ENCODE measurements at places on chromosomes 2 and 18. TPM values are rescaled to one million over a fixed set of nuclear protein-coding genes. Genes with fewer than 3 reads are reported as not detected.

OR6B2 gene
- not detected for total RNA-seq

GRCh38 chr2:50476174-50476573 lies 555.8 kb downstream of the NRXN1 start:
- no peaks in the 10 kb centered on the region for H3K4me1 ChIP-seq
- DNase-seq: peak; percentile 14
- no peaks in the 10 kb centered on the region for H3K36me3 ChIP-seq
- peaks cover 40% of the 10 kb centered on the region for H3K27me3 ChIP-seq
- H3K4me3 ChIP-seq: no peak overlapping the region
- H3K27ac ChIP-seq: no peak overlapping the region

CDCA7 gene
- total RNA-seq: 6.2 TPM

- no peaks in the 10 kb centered on the region for H3K4me1 ChIP-seq
- peaks cover 34% of the 10 kb centered on the region for H3K36me3 ChIP-seq
- H3K27ac ChIP-seq: no peak overlapping the region
- no peak overlapping the region for H3K4me3 ChIP-seq
Observed at GRCh38 chr2:176317623-176318065, 48.4 kb downstream of the MTX2 start.

DNA sequence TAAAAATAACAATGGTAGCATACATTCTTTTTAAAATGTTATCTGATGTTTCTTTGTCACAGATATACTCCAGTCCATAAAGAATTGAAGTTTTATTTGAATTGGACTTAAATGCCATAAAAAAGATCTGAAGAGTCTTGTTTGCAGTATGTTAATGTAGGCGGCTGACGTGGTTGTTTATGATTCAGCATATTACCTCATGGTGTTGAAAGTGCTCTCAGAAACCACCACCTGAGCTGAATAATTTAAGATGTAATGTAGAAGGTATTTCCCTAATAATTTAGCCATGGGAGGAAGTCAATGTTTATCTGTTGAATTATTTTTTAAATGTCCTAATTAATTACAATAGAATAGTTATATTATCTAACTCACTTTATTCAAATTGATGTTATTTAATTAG lies 58.6 kb upstream of the CHN1 start:
- H3K27me3 ChIP-seq: no peaks in the 10 kb centered on the region
- H3K4me3 ChIP-seq: no peak overlapping the region
- peak; percentile 18 for DNase-seq
- peaks cover 21% of the 10 kb centered on the region for H3K36me3 ChIP-seq

GRCh38 chr2:168751104-168751740 lies 51.2 kb upstream of the NOSTRIN start:
- H3K27ac ChIP-seq: no peak overlapping the region
- H3K4me1 ChIP-seq: no peaks in the 10 kb centered on the region
- H3K27me3 ChIP-seq: no peaks in the 10 kb centered on the region
- peaks cover 20% of the 10 kb centered on the region for H3K36me3 ChIP-seq
- no peak for DNase-seq

GRCh38 chr2:156147594-156148330 lies 184.8 kb downstream of the NR4A2 start:
- H3K27ac ChIP-seq: peak overlapping the region; percentile 28
- no peak overlapping the region for H3K4me3 ChIP-seq
- no peaks in the 10 kb centered on the region for H3K27me3 ChIP-seq
- peaks cover 5% of the 10 kb centered on the region for H3K4me1 ChIP-seq

IL1RL1 gene
- 25.6 TPM for total RNA-seq

DNA sequence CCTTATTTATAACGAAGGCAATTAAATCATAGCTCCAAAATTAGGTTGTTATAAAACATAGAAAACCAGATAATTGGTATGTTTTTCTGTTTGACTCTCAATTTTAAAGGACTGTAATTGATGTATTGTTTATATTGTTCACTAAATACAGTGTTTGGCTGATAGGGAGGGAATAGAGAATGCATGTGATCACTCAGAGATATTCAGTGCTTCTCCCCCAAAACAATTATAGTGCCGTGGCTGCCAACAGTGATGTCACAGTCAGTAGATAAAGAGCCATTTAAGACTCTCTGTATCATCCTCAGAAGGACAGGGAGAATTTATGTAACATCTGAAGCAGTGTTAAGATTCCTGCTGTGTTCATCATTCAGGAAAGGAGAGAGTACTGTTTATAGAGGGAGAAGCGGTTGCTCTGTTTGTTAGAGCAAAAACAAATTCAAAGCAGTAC lies 69.6 kb downstream of the PHLPP1 start:
- no peak for DNase-seq
- H3K36me3 ChIP-seq: no peaks in the 10 kb centered on the region
- H3K27ac ChIP-seq: peak overlapping the region; percentile 95
- no peak overlapping the region for H3K4me3 ChIP-seq
- H3K27me3 ChIP-seq: no peaks in the 10 kb centered on the region

NEUROD1 gene
- total RNA-seq: not detected

- H3K4me3 ChIP-seq: no peak overlapping the region
- H3K27ac ChIP-seq: peak overlapping the region; percentile 46
- DNase-seq: no peak
Observed at GRCh38 chr2:144595686-144596072, 75.8 kb upstream of the ZEB2 start.

GRCh38 chr2:174511580-174512260 lies 24.9 kb upstream of the GPR155 start:
- no peak overlapping the region for H3K4me3 ChIP-seq
- no peaks in the 10 kb centered on the region for H3K36me3 ChIP-seq
- H3K27me3 ChIP-seq: no peaks in the 10 kb centered on the region
- H3K27ac ChIP-seq: no peak overlapping the region
- no peaks in the 10 kb centered on the region for H3K4me1 ChIP-seq
- DNase-seq: no peak

DNA sequence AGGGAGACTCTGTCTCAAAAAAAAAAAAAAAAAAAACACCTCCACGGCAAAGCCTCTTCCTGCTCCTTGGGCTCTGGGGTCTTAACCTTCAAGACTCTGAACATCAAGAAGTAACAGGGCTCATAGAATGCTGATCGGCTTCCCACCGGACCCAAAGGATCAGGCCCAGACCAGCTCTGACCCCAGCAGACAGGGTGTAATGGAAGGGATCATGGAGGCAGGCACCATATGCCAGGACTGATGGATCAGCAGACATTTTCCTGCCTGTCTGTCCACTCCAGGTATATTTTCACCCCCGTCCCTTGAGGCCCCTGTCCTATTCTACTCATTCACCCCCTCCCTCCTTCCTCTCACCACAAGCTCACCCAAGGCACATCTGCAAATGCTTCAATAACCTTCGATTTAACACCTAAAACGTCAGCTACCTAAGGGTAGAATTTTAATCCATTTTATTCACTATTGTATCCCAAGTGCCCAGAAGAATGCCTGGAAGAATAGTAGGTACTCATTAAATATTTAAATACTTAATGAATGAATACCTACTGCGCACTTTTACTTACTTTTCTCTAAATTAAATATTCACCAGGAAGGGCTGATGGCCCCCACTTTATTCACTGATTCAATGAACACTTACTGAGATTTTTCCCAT lies 4.6 kb upstream of the SPEG start:
- no peak for DNase-seq
- no peaks in the 10 kb centered on the region for H3K4me1 ChIP-seq
- peaks cover 14% of the 10 kb centered on the region for H3K27me3 ChIP-seq
- H3K4me3 ChIP-seq: no peak overlapping the region
- no peak overlapping the region for H3K27ac ChIP-seq

DNA sequence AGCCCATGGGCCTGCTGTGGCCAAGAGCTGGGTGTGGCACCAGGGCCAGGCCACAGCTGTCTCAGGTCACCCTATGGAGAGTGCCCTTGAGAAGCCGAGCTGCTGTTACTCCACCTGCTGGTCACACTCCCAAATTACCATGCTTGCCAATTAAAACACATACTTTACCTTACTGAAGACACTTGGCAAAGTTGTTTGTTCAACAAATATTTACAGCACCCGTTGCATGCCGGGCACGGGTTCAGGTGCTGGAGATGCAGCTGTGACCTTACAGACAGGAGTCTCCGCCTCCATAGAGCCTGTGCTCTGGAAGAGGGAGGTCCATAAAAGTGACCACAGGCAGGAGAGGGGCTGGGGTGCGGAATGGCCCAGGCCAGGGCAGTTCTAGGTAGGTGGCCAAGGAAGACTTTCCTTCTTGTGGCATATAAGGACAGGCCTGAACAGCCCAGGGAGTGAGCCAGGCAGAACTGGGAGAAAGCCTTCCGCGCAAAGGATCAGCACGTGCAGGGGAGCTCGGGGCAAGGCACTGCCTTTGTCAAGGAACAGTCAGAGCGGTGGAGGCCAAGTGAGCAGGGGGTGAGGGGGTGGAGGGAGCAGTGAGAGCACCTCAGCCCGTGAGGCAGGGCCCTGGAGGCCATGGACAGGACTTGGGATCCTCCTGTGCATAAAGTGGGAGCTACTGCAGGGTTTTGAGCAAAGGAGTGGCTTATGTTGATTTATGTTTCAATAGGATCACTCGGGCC lies 23.6 kb upstream of the RBM44 start:
- no peaks in the 10 kb centered on the region for H3K4me1 ChIP-seq
- no peak overlapping the region for H3K4me3 ChIP-seq
- H3K36me3 ChIP-seq: peaks cover 78% of the 10 kb centered on the region
- no peaks in the 10 kb centered on the region for H3K27me3 ChIP-seq
- peak overlapping the region; percentile 62 for H3K27ac ChIP-seq
- peak; percentile 60 for DNase-seq

AQP12A gene
- total RNA-seq: not detected

CPS1 gene
- total RNA-seq: 18.4 TPM

SLC38A11 gene
- not detected for total RNA-seq

PROC gene
- not detected for total RNA-seq

- H3K27ac ChIP-seq: no peak overlapping the region
- no peak overlapping the region for H3K4me3 ChIP-seq
- no peaks in the 10 kb centered on the region for H3K27me3 ChIP-seq
Observed at GRCh38 chr18:38851526-38851925, 1285.9 kb upstream of the CELF4 start.

- peak overlapping the region; percentile 44 for H3K27ac ChIP-seq
- no peaks in the 10 kb centered on the region for H3K36me3 ChIP-seq
- H3K4me3 ChIP-seq: no peak overlapping the region
Observed at GRCh38 chr2:74915743-74916142, 42.7 kb upstream of the POLE4 start.

DNA sequence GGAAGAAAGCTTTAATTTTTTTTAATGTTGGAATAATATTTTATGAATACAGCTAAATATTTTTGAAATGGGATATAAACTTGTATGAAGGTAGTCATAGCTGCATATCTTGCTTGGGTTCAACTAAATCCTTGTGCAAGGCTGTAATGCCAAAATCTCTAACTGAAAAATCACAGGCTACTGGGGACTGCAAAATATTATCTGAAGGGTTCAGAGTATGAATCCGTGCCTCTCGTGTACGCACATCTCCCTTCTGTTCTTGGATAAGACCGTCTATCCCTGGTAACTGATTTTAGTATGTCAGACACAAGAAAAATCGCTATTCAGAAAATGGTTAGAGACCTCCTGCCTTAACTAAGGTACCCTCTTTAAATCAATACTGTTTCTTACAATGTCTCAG lies 71.8 kb downstream of the ACVR1 start:
- H3K27me3 ChIP-seq: no peaks in the 10 kb centered on the region
- no peak overlapping the region for H3K27ac ChIP-seq
- H3K4me3 ChIP-seq: no peak overlapping the region
- H3K36me3 ChIP-seq: peaks cover 6% of the 10 kb centered on the region
- no peak for DNase-seq
- peaks cover 4% of the 10 kb centered on the region for H3K4me1 ChIP-seq

GRCh38 chr2:126657148-126657635 lies 1.2 kb downstream of the GYPC start:
- H3K27ac ChIP-seq: no peak overlapping the region
- no peak overlapping the region for H3K4me3 ChIP-seq
- H3K36me3 ChIP-seq: peaks cover 10% of the 10 kb centered on the region
- no peaks in the 10 kb centered on the region for H3K27me3 ChIP-seq

DOK6 gene
- total RNA-seq: not detected

TWIST2 gene
- 30.2 TPM for total RNA-seq

POTEI gene
- not detected for total RNA-seq

LRRC30 gene
- total RNA-seq: not detected

DNA sequence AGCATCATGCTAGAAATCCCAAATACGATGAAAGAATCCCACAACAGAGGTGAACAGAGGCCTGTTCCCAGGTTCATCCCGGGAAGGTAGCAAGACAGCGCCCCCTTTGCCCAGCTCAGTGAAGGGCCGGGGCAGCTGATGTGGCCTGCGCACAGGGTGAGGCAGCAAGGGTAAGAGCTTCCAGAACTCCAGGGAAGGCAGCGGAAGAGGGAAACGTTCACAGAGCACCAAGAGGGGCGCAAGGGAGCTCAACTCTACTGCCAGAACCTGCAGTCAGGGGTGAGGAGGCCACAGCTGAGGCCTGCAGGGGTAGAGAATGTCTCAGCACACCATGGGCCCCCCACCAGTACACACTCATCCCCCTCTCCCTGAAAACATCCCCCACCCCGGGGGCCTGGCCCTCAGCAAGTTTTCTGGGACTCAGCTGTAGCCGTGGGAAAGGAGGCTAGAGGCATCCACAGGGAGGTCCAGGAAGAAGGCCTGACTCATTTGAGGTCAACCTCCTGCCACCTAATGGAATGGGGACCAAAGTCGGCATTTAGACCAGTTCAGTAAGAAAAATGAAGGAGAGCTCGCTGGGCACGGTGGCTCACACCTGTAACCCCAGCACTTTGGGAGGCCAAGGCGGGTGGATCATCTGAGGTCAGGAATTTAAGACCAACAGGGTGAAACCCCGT lies 95.6 kb upstream of the ASAP2 start:
- DNase-seq: peak; percentile 32
- H3K36me3 ChIP-seq: no peaks in the 10 kb centered on the region
- no peaks in the 10 kb centered on the region for H3K27me3 ChIP-seq
- H3K4me3 ChIP-seq: no peak overlapping the region

CD8A gene
- not detected for total RNA-seq

DNA sequence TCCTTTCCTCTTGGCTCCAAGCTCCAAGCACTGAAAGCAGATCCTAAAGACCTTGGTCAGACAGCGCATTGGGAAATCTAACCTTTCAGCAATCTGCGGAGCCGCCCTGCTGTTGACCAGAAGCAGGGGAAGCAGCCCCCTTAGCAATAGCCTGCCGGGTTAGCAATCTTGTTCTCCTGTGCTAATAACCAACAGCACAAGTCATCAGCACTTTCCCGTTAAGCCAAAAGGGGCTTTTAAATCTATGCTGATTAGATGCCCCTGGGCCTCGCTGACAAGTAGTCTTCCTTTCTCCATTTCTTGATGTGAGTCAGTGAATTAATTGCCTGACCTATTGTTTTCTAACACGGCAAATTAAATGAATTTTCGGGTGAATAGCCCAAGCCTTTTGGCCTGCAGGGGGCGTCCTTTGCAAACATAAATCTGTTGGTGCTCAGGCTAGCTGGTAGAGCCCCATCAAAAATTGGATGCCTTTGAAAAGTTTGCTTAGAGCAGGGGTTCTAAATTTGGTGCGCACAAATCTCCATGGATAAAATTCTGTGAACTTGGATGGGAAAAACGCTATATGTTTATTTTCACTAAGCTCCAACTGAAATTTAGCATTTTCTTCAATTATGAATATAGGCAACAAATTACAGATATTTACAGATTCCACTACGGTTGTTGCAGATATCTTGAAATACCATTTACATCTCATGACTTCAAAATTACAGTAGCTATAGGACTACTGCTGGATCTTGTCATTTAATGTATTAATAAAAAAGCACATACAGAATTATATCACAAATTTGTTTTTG lies 24.6 kb downstream of the MAIP1 start:
- no peaks in the 10 kb centered on the region for H3K27me3 ChIP-seq
- H3K4me3 ChIP-seq: no peak overlapping the region
- peaks cover 29% of the 10 kb centered on the region for H3K4me1 ChIP-seq
- peak; percentile 82 for DNase-seq
- peak overlapping the region; percentile 59 for H3K27ac ChIP-seq

NAT8 gene
- not detected for total RNA-seq

CFAP65 gene
- not detected for total RNA-seq

PCARE gene
- not detected for total RNA-seq

G6PC2 gene
- total RNA-seq: not detected
